ENCODE measurements at places on chromosomes 1 and 21.

DNA sequence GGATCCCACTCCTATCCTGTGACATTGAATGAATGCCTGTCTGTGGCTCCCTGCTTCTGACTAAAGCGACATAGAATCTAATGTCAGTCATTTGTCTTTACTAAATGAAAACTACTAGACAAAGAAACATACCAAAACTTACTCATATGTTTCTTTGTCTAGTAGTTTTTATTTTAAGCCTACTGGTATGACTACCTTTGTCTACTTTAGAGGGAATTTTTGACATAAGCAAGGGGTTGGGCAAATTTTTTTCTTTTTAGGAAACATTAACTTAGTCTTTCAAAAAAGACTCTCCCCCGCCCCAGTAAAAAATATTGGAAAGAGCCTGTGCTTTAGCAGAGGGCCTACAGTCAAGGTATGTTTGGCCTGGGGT is 4.9 kb downstream of the NEK7 start:
- no peak for DNase-seq

GRCh38 chr21:39016740-39017315 is 166.4 kb downstream of the PSMG1 start:
- DNase-seq = no peak

- DNase-seq = no peak
These were observed 65.8 kb upstream of the RAB4A start for GRCh38 chr1:229204921-229205777.

GRCh38 chr1:41720861-41721410 is 197.8 kb downstream of the HIVEP3 start:
- no peak for DNase-seq

- no peak for DNase-seq
These were observed 70.0 kb downstream of the ARHGEF10L start for GRCh38 chr1:17609529-17609928.

DNA sequence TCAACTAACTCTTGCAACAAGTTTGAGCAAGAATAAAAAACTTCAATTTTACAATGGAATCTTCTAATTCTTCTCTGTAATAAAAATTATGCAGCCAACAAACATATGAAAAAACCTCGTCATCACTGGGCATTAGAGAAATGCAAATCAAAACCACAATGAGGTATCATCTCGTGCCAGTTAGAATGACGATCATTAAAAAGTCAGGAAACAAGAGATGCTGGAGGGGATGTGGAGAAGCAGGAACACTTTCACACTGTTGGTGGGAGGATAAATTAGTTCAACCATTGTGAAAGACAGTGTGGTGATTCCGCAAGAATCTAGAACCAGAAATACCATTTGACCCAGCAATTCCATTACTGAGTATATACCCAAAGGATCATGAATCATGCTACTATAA is 327.5 kb upstream of the LYPLAL1 start:
- no peak for DNase-seq

- DNase-seq = no peak
These were observed 79.9 kb downstream of the OLFML2B start for GRCh38 chr1:161943737-161944136.

- DNase-seq = no peak
These were observed 67.0 kb downstream of the CHD5 start for GRCh38 chr1:6113116-6113515.

DNA sequence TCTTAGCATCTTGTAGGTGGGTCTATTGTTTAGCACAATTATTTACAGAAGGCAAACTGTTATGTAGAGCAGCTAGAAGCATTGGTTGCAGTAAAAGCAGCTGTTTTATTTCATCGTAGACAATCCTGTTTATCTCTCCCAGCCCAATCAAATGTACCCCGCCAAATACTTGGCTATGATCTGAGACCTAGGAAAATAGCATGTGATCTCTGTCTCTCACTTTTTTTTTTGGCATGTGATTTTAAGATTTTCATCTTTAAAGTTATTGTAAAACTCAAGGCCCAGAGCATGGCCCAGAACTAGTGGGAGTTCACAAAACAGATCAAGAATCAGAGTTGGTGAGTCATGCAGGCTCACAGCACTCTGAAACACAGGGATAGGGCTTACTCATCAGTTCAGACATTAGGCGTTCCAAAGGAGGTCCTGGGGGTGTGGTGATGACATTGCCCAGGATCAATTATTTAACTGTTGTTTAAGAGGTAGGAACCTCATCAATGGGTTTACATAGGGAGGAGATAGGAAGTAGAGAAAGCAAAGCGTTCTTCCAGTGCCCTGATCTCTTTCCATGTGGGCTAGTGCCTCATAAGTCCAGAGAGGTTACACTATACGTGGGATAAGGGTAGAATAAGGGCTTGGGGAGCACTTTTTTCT is 40.2 kb downstream of the TBX19 start:
- DNase-seq = peak; percentile 14

DNA sequence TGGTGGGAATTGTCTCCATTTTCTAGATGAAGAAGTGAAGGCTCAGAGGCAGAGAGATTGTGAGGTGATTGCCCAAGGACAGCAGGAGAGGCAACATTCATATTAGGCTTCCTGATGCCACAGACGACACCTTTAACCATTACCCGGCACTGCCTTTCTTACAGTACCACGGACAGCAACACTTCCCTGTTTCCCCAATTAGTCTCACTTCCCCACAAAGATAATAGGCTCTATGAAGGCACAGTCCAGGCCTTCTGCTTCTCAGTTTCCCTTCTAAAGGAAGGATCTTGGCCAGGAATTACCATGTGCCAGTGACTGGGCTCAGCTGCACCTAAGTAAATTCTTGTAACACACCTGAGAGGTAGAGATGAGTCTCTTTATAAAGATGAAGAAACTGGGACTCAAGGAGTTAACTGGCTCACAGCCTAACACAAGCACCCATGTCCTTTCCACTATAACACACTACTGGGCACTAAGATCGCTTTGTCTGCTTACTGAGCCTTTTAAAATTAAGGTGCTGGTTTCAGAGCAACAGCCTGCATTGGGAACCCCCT is 9.6 kb downstream of the IGSF9 start:
- DNase-seq = no peak

- DNase-seq = no peak
These were observed 50.7 kb downstream of the PGM1 start for GRCh38 chr1:63643926-63644325.

GRCh38 chr1:56068908-56069307 is 510.5 kb downstream of the PLPP3 start:
- no peak for DNase-seq

DNA sequence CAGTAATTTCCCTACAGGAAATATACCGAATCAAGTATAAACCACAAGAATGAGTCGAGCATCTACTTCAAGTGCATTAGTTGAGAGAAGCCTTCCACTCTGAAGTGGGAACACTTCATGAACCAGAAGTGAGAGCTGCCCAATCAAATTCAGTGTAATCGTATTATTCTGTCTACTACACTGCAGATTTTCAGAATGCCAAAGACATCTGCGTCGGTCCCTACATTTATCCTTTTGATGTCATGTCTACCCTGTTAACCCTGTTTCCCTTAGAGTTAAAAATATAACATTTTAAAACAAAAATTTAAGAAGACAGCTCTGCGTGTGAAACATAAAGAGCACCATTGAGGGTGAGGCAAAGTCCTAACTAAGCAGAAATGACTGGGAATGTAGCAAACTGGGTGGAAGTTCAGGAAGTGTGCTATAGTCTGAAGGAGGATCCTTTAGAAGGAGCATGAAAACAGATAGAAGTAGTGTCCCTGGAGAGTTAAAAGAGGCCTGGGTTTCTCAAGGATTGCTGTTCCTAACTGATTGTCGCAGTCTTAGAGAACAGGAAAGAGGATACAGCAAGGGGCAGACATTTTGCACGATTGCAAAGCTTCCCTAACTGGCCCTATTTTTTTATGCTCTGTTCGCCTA is 291.2 kb downstream of the PTPRC start:
- DNase-seq = no peak

GRCh38 chr1:154943649-154944400 is 7.3 kb upstream of the PMVK start:
- DNase-seq = no peak

DNA sequence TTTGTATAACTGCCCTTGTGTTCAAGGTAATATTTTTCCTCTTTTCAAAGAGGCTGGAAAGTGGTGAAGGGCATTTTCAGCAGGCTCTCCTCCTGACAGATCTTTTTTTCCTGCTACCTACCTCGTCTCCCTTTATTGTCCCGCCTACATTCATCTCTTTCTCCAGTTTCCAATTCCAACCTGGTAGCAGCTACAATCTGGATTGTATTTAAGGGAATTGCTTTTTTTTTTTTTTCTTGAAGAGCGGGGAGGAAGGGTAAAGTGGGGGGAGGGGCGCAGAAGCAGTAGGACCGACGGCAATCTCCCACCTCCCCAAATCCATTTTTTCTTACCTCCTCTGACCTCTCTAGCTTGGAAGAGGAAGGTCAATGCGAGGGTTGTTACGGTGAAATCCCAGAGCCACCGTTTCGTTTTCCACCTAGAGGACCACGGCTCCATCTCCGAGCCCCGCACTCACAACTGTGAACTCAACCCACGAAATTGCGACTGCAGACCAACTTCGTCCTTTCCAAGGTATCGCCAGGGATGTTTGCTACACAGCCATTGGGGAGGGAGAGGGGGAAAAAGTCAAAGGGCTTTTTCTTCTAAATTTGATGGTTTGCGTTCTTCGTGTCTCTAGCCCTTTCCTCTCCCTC is 464 bp downstream of the COL11A1 start:
- DNase-seq = peak; percentile 8

DNA sequence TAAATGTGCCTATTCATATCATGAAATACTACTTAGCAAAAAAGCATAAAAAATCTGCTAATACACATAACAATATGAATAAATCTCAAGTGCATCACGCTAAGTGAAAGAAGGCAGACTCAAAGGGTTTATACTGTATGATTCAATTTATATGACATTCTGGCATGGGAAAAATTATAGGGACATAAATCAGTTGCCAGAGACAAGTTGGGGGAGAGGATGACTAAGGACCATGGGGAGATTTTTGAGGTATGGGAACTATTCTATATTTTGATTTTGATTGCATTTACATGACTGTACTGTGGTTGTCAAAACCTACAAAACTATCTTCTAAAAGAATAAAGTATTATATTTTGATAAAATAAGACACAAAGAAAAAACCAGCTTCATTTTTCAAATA is 650.3 kb upstream of the NR5A2 start:
- DNase-seq = no peak

DNA sequence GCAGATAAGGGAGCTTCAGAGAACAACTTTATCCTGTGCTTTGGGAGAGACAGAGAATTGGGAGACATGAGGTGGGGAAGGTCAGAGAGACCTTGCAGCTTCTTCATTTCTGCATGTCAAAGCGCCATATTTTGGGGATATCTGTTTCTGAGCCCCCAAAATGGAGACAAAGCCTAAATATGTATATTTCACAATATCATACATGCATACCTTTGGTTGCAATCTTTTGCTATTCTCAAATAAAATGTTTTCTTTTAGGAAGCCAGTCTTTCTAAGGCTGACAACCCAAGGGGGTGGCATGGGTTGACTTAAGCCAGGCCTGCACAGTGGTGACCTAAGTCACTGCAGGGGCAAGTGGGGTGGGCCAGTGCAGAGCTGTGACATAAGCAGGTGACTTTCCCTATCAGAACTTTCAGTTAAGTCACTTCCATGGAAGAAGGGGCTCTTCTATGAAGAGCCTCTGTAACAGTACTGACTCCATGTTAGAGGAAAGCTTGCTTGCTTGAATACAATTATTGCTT is 13.9 kb upstream of the MRPL55 start:
- DNase-seq = no peak

DNA sequence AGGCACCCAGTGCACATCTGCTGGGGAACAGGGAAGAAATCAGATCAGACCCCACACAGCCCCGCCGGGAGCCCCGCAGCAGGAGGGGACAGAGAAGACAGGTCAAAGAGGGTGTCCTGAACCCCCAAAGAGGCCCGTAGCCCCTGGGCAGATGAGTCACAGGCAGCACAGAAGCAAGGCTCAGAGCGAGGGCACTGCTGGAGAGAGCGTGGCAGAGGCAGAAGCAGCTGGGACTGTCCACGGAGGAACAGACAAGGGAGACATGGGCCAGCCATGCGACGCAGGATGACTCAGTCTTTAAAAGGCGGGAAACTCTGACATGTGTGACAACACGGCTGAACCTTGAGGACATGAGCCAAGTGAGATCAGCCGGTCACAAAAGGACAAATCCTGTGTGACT is 14.5 kb upstream of the PRDM16 start:
- DNase-seq = no peak

DNA sequence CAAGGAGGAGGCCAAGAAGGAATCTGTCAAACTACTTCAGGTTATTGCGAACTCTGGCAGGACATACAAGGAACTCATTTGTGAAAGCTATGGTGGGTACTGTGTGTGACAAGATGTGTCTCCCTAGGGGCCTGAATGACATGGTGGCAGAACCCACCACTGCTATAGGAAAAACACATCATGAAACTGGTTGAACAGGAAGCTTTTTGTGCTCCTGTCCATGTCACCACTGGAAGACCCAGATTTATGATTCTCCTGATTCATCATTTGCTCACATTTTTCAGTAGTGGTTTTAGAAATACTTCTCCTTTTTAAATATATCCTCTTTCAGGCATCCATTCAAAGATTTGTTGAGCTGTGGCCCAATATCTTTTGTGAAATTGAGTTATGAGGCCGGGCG is 23.6 kb downstream of the ARMH1 start:
- no peak for DNase-seq

GRCh38 chr1:80607064-80607463 is 1193.7 kb upstream of the ADGRL2 start:
- DNase-seq = no peak

- DNase-seq = no peak
These were observed 2.6 kb upstream of the EEIG2 start for GRCh38 chr1:108557296-108557695.

DNA sequence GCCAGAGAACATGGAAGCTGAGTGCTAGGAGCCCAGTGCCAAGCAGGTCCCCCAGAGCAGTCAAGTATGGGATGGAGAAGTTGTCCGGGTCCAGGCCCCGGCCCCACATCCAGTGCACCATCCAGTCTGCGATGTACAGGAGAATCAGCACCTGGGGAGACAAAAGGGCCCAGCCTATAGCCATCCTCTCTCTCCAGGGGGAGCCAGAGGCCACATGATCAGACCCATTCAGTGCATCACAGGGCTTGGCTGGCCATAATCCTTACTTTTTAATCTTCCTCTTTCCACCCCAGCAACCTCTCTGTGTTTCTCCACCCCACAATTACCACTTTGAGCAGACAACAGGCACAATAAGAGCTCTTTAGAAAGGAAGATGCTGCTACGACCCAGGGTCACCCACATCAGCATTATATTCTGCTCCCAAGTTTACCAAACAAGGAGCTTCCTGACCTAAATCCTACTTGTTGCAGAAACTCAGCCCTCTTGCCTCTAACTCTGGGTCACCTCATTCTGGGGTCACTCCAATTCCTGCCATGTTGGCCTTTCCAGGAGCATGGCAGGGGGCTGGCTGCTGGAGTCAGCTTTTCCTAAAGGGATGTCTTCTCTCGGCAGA is 16.4 kb upstream of the RAB29 start:
- DNase-seq = peak; percentile 54

Data from left kidney (tissue), 8 donors.